ENCODE measurements at places on chromosomes 1 and 21.

DNA sequence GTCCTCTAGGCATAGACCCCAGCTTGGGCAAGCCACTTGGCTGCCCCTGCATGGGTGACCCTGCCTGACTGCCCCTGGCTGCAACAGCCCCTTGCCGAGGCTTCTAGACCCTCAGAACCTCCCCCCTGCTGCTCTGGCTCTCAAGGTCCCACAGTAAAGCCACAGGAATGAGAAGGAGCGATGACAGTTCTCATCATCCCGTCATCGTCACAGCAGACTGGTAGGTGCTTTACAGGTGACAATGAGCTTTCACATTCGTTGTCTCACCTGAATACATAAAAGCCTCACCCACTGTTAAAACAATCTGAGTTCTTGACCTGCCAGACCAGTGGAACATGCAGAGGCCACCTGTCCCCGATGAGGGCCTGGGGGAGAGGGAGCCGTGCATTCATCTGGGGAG lies 36.0 kb upstream of the GPR157 start:
- DNase-seq, result no peak

DNA sequence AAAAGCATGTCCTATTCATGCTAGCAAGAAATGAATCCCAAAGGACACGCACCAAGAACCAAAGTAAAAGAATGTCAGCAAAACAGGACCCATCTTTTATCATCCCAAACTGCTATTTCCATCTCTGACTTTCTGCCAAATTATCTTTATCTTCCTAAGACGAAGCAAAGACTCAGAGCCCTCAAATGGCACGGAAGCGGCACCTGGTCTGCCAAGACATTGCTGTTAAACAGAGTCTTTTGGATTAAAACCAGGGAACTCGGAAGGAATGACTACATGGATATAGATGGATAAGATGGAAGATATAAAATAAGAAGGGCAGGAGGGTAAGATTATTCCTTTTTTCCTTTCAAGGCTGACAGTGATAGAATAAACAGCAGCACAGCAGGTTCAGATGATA lies 60.8 kb upstream of the LBR start:
- no peak for DNase-seq

GRCh38 chr1:34129630-34130029 lies 35.4 kb downstream of the CSMD2 start:
- no peak for DNase-seq

- no peak for DNase-seq
Observed at GRCh38 chr1:33319949-33320618, 814 bp downstream of the A3GALT2 start.

- no peak for DNase-seq
Observed at GRCh38 chr1:219476716-219477115, 136.2 kb downstream of the ZC3H11B start.

DNA sequence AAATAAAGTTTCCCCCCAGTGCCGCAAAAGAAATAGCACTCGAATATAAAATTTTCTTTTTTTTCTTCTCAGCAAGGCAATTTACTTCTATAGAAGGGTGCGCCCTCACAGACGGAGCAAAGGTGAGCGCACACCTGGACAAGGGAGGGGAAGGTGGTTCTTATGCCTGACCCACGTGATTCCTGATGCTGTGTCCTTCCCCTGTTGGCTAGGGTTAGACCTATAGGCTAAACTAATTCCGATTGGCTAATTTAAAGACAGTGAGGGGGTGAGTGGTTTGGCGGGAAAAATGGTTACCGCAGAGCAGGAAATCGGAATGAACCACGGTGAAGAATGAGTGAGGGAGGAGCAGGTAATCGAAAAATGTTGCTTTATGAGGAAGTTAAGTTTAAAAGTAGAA lies 607 bp upstream of the FAAH start:
- DNase-seq, result no peak

DNA sequence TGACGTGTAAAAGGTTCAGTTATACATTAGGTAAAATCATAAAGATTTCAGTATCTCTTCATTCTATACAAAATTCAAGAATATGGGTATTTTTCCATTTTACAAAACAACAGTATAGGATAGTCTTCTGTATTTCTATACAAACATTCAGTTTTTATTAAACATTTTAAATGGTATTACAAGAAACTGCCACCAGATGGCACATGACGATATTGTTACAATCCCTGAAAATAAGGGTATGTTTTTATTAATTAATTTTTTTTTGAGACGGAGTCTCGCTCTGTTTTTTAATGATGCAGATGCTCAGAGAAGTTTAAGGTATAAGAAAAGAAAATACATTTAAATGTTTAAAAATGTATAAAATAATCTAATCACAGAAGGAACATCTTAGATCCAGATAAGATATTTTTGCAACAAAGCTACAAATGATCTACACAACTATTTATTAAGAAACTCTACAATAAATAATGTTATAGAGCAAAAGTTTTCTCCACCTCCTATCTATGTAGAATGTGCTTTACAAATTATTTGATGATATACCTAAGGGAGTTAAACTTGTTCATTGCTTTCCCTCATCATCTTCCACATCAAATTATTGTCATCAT lies 23.5 kb upstream of the RSBN1 start:
- DNase-seq, result no peak

DNA sequence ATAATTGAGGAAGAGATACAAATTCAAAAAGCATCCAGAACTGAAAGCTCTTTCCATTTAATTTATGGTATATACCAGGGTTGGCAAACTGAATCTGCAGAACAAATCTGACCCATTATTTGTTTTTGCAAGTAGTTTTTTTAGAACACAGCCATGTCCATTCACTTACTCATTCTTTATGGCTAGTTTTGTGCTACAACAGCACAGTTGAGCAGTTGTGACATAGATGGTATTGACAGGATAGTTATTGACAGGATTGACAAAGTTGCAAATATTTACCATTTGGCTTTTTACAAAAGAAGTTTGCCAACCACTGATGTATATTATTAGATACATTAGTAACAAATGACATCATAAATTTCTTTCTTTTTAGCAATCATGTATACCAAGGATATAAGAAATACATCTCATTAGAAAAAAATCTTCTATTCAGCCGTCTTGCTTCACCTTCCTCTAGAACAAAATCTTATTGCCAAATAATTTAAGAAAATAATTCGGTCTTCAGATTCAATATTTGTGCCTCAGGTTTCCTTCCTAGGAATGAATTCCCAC lies 9.4 kb downstream of the ADAMTS1 start:
- no peak for DNase-seq

DNA sequence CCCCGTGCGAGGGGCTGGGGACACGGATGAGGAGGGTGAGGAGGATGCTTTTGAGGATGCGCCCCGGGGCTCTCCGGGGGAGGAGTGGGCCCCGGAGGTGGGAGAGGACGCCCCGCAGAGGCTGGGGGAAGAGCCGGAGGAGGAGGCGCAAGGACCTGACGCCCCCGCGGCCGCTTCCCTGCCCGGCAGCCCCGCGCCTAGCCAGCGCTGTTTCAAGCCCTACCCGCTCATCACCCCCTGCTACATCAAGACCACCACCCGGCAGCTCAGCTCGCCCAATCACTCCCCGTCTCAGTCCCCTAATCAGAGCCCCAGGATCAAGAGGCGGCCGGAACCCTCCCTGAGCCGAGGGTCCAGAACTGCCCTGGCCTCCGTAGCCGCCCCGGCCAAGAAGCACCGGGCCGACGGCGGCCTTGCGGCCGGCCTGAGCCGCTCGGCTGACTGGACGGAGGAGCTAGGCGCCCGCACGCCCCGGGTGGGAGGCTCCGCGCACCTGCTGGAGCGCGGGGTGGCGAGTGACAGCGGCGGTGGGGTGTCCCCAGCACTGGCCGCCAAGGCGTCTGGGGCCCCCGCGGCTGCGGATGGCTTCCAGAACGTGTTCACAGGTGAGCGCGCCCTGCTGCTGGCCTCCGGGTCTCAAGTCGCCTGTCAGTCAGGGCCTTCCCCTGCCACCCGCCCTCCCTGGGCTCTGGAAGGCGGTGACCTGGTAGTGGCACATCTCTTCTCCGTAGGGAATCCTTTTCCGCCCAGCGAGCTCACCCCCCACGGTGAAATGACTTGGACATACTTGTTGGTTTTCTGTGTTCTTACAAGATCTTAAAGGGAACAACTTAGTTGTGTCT lies 1.7 kb downstream of the FMN2 start:
- DNase-seq, result no peak

DNA sequence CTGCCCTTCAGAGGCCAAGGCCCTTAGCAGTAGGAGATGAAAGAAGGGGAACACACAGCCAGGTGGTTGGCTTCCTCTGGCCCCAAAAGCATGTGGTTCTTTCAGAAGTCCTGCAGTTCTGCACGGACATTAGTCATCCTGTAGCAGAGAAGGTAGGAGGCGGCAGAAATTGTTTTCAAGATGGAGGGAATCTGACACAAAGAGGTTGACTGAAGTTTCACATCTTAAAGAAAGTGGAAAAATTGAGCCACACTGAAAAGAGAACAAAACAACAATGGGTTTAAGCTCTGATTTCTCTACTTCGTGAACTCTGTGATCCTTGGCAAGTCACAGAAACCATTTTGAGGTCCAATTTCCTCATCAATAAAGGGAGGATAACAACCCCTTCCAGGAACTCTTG lies 125.3 kb upstream of the DNAH14 start:
- no peak for DNase-seq

GRCh38 chr1:54774820-54775498 lies 10.6 kb upstream of the PARS2 start:
- DNase-seq, result no peak
